ENCODE measurements at places on chromosomes 5 and 9.

GRCh38 chr5:83474161-83474796 lies 2.7 kb downstream of the VCAN start:
- DNase-seq, result peak; percentile 83

- no peak for DNase-seq
These were observed 49.7 kb upstream of the FNIP1 start for GRCh38 chr5:131846536-131846935.

DNA sequence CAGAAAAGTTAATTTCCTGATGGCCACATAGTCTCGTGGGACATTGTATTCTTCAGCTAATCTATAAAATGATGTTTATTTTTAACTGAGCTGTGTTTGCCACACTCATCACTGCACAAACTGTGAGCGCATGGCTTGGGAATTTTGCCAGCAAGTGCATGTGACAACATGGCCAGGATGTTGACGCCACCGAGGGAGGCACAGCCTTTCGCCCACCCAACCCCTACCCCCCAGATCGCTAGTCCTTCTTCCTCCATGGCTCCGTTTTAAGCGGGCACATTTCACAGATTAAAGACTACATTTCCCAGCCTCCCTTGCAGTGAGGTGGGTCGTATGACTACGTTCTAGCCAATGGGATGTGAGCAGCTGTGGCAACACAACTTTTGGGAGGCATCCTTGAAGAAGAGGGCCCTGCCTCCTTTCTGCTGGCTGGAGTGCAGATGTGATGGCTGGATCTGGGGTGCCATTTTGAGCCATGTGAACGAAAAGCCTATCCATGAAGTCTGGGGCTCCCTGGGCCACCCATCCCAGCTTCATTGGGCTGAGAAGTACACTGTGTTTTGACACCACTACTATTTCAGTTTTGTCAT lies 7.9 kb downstream of the NRARP start:
- peak; percentile 46 for DNase-seq

DNA sequence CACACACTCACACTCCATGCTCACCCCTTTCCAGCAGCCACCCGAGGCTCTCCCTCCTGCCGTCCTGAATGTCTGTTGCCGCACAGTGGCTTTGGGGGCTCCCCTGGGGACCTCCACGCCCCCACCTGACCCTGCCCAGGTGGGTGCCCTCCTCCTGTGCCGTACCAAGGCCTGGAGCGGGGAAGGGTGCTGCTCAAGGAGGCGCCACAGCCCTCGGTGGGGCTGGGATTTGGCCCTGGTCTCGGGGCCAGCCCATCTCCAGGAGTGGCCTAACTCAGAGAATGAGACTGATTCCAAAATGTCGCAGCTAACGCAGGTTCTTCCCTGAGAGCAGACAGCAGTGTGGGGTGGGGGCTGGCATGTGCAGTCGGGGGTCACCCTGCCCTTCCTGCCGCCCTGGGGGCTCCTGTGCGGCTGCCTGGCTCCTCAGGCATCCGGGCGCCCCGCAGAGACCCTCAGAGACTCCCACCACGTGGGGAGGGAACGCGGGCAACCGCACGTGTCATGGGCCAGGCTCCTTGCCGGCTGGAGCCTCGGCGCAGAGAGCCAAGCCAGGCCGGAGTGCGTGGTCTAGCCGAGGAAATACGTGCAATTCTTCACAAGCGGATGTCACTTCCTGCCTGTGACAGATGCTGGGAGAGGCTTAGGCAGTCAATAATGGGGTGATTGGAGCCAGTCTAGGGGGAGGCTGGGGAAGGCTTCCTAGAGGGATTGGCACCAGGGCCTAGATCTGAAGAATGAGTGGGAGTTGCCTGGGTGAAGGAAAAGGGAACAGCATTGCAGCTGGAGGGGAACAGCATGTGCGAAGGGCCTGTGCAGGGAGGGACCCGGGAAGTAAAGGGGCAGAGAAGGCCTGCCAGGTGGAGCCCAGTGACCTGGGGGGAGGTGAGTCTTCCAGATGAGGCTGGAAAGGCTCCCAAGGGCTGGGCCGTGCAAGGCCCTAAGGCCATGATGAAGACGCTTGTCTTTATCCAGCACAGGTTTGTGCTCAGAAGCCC lies 44.1 kb downstream of the C9orf50 start:
- peak; percentile 62 for DNase-seq

DNA sequence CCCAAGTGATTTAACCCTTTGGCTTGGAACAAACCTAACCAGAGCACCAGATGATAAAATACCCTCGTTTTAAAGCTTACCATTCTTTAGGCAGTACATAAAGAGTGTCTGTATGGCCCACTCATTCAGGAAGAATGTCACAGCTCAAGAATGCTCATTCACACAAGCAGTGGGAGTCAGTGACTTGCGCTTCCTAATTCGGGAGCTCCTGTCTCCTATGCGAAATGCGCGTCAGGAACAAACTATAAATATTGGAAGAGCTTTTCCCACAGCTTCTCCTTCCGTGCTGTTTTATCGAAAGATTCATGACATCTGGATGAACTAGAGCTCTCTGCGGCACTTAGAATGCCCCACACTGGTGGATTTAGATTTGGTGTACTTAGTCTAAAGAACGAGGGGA lies 66.6 kb downstream of the NTRK2 start:
- no peak for DNase-seq

DNA sequence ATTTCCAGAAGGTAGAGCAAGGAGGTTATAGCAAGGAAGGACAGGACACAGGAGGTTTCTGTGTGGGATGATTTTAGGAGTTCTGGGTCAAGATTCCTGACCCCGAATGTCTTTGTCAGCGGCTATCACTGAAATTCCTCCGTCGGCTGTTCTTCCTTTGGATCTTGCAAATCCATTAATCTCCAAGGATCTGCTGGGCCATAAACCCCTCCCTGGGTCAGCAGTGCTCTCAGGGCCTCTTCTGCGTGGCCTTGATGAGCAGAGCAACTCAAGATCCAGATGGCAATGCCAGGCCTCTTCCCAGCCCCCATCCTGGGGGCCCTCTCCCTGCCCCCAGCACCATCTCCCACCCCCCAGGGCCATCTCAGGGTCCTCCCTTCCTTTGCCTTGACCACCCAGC lies 16.3 kb upstream of the COL27A1 start:
- no peak for DNase-seq

DNA sequence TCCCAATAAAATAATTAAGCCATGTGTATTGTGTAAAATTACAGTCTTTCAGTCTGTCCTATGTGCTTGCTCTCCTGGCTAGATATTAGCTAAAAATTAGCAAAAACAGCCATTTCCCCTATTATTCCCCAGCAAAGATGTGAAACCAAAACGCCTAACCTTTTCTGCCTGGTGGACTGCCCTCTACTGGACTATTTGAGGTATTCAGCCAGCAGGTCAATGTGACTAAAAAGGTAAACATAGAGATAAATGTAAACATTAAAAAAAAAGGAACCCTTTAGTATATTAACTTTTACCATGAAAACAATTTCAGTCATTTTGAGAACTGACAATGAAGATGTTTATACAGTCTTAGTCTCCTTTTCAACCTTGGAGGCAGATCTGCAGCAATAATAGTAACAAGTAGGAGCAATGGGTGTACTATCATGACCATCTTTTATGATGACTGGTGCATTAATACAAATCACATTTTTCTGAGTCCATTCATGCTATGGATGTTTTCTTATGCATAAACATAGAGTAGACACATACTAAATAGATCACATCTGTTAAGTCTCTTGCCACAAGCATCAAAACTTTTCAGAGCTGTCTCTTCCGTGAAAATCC lies 10.1 kb downstream of the ATG12 start:
- DNase-seq, result peak; percentile 49

DNA sequence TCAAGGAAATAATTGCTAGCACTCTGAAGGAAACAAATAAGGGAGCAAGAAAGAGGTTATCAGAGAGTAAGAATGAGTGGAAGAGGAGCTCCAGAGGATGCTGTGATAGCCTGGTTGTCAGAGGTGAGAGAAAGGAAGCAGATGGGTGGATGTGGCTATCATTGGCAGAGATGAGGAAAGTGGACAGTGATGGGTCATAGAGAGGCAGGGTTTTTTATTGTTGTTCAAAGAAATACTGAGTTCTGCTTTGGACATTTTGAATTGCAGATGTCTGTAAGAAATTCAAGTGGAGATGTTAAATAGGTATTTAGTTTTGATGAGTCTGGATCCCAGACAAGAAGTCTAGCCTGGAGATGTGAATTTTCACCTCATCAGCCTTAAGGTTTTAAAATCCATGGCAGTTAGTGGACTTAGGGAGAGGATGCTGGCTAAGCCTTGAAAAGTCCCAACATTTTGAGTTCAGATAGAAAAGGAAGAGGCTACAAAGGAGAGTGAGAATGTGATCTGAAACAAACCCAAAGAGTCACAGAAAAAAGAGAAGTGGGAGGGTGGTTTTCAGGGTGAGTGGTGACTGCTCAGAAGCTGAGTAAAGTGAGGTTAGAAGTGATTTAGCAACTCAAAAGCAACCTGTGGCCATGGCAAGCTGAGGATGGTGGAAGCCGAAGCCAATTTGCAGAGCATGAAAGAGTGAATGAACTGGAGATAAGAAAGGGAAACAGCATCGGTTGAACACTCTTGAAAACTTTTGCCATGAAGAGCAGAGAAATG lies 50.4 kb downstream of the PPIC start:
- no peak for DNase-seq

GRCh38 chr9:128021098-128021497 lies 40.3 kb upstream of the EEIG1 start:
- no peak for DNase-seq

GRCh38 chr5:116420540-116420939 lies 154.1 kb downstream of the SEMA6A start:
- no peak for DNase-seq

DNA sequence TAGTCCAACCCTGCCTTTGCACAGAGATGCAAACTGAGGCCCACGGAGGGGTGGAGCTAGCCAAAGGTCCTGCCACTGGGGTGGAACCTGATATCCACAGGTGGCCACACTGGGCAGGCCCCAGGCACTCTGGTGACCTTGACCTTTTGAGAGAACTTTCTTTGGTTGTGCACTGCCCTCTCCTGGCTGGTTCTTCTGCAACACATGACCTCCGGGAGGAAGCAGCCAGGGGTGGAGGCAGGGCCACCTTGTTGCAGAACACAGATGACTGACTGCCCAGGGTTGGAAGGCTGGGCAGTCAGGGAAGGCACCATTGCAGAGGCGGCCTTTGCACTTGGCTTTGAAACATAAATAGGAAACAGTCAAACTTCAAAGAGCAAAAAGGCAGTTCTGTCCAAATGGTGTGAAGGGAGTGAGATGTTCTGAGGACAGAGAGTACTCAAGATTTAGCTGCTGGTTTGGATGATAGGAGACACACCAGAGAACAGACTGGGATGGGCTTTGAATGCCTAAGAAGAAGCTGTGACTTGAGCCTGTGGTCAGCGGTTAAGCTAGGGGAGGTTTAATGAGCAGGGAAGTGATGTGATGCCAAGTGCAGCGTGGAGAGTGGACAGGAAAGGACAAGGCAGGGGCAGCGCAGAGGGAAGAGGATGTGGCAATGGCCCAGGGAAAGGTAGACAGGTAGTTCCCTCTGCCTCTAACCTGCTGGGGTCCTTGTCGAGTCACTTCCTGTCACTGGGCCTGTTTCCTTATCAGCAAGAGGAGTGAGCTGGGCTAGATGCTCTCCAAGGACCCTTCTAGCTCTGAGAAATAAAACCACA lies 6.8 kb upstream of the TCOF1 start:
- peak; percentile 86 for DNase-seq

GRCh38 chr9:71210326-71210725 lies 88.9 kb upstream of the TRPM3 start:
- DNase-seq, result no peak

DNA sequence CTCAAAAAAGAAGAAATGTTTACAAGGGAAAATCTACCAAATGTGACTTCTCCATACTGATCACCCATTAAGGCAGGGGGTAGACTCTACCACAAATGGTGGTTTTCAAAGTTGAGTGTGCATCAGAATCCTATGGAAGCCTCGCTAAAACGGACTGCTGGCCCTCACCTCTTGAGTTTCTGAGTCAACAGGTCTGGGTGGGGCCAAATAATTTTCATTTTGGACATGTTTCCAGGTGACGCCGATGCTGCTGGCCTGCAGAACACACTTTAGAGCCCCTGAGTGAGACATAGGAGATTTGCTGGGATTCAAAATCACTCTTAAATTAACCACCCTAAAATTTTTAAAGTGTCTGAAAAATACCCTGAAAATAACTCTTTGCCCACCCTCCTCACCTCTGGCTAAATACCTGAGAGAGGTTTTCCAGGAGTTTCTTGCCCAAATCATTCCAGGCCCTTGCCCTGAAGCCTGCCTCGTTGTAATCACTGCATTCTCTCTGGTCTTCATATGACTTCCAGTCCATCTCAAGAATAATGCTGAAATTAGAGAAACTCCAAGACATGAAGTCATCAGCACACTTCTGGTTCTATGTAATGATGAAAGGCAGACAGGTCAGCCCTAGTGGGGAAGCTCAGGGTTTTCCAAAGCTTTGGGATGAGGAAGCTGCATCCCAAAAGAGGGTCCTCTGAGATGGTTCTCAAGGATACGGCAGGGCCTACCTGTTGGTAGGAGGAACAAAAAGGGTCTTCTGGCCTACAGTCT lies 18.2 kb downstream of the C9orf152 start:
- DNase-seq, result no peak

DNA sequence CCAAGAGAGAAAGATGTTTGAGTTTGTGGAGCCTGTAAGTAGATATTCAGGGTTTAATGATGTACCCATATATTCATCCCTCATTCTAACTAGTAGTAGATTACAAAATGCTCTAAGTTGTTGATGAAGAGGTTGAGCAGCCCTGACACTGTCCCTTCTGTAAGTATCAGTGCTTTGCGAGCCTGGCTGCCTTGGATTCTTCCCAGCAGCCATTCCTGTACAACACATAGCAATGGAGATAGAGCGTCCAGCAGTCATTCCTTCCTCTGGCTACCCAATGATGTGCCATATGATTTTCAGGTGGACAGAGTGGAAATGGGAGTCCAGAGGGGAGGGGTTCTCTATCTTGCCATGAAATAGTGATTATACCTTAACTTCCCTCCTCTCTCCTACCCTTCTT lies 124.1 kb downstream of the ARHGAP26 start:
- DNase-seq, result no peak

- no peak for DNase-seq
These were observed 165.8 kb upstream of the NR3C1 start for GRCh38 chr5:143569213-143569701.

DNA sequence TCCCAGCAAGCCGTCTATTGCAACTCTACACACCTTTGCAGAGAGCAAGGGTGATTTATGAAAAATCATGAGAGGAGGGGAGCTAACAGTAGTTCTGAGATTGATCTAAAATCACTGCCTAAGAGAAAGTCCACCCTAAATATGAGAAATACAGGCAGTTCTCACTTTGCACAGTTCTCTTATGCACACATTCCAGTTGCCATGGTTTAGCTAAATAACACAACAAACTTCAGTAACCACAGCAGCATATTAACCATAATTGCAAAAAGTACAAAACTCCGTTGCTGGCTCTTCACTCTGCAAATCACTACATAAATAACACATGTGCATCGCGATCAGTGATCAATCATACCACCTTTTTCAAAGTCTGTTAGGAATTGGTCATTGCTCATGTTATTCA lies 31.1 kb downstream of the PGGT1B start:
- DNase-seq, result no peak

DNA sequence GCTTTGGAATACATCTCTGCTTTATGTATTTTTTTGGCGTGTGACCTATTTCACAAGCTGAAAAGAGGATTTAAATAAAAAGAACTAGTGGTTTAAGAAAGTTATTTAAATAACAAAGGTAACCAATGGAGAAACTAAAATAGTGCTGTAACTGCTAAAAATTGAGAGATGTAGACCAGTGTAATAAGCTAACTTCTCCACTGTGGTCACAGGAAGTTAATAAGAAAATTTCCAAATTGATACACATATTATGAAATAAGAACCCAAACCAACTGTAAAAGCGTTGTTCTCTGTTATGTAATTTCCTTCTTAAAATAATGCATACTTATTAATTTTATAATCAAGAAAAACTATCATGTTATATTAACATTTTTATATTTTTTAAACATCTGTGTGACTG lies 29.1 kb upstream of the ZFAND5 start:
- DNase-seq, result no peak

- no peak for DNase-seq
These were observed 1.0 kb upstream of the EXOC3 start for GRCh38 chr5:441996-442334.
